ENCODE measurements at places on chromosomes 3 and 15.

DNA sequence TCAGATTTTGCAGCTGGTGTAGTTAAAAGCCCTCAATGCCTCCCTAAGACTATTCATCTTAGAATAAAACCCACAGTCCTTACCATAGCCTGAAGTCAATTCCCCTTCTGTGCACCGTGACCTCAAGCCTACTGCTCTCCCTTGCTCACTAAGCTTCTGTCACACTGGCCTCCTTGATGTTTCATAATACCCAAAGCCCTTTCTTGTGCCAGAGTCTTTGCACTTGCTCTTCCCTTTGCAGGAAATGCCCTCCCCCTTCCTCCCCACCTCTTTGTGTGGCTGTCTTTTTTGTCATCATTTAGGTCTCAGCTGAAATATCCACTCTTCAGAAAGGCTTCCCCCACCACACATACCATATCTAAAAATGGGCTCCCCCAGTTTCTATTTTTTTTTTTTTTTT lies 4.2 kb upstream of the PLEKHO2 start:
- DNase-seq, result peak; percentile 69

GRCh38 chr3:185884641-185885040 lies 53.2 kb downstream of the TRA2B start:
- no peak for DNase-seq

DNA sequence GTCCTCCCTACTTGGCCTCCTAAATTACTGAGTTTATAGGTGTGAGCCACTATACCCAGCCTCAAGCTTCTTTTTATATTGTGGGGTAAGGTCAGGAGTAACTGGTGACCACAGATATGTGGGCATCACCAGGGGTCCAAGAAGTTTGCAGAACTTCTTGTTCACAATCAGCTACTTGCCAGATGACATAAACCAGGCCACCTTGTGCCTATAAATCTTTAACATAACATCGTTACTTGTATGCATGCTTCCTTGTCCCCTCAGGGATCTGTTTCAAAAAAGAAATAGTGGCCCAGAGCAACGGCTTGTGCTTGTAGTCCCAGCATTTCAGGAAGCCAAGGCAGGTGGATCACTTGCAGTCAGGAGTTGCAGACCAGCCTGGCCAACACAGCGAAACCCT lies 115.1 kb upstream of the FAM174B start:
- no peak for DNase-seq

DNA sequence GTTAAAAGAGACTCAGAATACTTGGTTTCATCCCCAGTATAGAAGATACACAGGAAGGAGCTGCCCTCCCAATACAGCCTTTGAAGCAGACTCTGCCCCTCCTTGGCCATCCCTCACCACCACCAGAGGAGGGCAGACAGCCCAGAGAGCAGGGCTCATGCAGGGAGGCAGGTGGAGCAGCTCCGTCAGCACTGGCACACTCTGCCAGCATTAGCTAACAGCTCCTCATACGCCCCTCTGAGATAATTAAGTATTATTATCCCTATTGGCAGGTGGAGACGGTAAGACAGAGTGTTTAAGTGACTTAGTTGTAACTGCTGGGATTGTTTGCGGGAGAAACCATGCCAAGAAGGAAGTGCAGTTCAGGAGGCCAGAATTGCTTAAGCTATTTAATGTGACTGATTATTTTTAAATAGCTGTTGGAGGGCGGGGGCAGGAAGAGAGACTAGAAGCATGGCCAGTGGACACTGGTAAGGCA lies 434.0 kb downstream of the EPHB1 start:
- no peak for DNase-seq

- DNase-seq, result no peak
Observed at GRCh38 chr3:5787861-5788488, 600.5 kb downstream of the EDEM1 start.

- no peak for DNase-seq
Observed at GRCh38 chr15:31526916-31527690, 200.5 kb downstream of the KLF13 start.

DNA sequence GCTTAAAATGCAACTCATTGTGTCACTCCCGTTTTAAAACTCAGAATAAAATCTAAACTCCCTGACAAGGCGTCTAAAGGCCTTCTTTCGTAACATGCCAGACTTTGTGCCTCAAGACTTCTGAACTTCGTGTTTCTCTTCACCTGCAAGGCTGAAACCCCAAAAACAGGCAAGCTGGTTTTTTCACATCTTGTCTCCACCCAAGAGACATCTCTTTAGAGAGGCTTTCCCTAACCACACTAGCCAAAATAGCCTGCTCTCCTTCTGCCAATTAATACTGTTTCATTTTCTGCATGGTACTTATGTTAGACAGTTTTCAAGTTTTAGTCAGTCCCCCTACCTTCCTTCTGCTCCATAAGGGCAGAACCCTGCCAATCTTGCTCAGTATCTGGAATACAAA lies 41.6 kb downstream of the RAF1 start:
- DNase-seq, result no peak
